ENCODE measurements at places on chromosomes 1 and 21.

DNA sequence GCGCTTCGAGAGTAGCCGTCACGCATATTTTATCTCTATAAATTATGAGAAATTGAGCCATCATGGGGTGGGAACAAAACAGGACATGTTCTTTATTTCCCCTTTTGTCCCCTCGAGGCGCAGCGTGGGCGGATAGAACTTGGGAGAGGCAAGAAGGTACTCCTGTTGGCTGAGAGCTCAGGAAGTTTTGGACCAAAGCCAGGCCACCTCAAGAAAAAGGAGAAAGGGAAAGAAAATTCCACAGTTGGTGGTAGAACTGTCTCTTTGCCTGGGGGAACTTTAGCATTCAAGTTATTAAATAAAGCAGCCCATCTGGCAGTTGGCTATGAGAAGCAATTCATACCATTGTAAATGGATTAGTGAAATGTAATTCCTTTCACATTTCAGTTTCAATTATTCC, 76.4 kb upstream of the DSCAM start:
- no peak for DNase-seq

- no peak for DNase-seq
These were observed 9.3 kb downstream of the CTH start for GRCh38 chr1:70420320-70420719.

DNA sequence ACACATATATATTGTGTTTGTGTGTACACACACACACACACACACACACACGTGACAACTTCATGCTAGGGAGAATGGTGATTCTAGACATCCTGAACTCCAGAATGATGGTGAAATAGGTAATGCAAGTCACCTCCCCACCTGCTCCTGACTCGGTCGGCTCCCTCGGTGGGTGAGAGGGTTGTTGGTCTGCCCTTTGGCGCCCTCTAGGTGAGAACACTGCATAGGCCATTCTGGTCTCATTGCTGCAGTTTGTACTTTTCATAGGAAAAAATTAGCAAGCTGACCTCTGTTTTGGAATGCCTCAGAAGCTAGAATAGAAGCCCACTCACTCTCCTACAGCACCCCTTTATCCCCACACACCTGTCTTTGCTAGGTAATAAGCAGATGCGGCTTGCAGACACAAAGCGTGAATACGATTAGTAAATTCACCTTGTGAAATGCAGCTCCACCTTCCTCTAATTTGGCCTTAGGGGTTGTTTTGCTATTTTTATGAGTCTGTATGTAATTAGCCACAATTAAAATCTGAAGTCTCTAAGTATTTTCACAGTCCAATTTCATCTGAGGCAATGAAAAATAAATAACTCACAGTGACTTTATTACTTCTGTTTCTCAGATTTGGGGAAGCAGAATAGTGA, 130.0 kb upstream of the KCNJ15 start:
- peak; percentile 59 for DNase-seq

- DNase-seq, result no peak
These were observed 142.3 kb upstream of the COL6A1 start for GRCh38 chr21:45839274-45839673.

- peak; percentile 72 for DNase-seq
These were observed 21.7 kb downstream of the PDXK start for GRCh38 chr21:43740497-43741156.

GRCh38 chr1:156912310-156912709, 8.1 kb upstream of the LRRC71 start:
- DNase-seq, result no peak

DNA sequence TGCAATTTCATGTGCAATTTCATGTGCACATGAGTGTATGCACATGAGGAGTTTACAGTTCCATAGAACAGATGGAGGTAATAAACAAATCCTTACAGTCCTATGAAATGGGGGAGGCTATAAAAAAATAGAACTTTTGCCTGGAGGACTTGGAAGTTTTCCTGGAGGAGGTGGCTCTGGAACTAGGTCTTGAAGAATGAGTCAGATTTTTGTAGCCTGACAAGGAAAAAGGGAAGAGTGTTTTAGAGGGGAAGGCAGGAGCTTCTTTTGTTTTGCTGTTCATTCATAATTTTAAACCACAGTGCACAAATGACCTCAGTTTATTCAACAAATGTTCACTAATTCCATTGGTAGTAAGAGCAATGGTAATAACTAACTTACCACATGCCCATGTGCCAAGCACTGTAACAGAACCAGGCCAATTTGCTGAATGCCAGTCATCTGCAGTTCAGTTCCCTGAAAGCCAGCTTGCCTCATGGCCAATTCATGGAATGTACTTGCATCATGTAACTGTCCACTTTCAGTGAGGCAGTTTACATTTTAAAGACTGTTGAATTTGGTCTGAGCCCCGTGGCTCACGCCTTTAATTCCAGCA, 2.7 kb downstream of the DIO1 start:
- DNase-seq, result peak; percentile 69

DNA sequence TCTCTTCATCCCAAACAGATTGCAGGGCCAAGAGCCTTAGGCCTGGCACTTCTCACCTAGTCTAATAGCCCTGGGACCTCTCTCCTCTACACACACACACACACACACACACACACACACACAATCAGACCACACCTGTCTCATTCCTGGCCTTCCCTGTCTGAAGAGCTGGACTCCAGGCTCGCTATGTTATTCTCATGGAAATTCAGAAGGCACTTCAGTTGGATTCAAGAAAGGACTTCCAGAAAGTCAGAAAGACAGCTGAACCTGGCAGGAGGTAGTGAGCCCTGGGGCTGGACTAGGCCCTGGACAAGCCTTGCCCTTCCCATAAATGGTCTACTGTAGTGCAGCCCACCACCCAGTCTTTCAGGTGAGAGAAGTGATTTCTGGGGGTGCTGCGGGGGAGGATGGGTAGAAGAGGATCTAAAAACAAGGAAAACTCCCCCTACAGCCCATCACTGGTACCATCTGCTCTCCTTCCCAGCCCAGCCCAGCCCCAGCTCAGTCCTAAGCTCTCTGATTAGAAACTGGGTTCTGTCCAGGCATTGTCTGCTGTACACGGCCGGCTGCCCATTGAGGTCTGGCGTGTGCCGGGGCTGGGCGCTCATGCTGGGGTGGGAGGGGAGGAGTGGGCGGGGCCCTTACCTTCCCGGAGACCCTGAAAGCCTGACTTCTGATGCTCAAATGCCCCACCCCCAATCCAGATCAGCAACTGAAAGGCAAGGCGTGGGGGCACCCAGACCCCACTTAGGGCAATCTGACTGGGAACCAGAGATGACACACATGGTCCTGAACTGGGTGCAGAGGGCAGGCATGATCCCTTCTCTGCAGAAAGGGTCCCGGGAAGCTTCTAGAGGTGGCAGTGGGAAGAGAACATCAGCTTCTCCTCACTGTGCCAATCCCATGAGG, 2.5 kb downstream of the KIF21B start:
- peak; percentile 53 for DNase-seq

- no peak for DNase-seq
These were observed 1392.9 kb downstream of the BRINP3 start for GRCh38 chr1:189084811-189085210.

GRCh38 chr1:91736146-91736714, 149.7 kb downstream of the TGFBR3 start:
- DNase-seq, result no peak
